ENCODE measurements at places on chromosomes 2 and 18. TPM values are rescaled to one million over a fixed set of nuclear protein-coding genes. Genes with fewer than 3 reads are reported as not detected.

ALPG gene
- total RNA-seq, result not detected

EMILIN1 gene
- 7.4 TPM for total RNA-seq

TFCP2L1 gene
- 5.9 TPM for total RNA-seq

TUBA4B gene
- not detected for total RNA-seq

GRCh38 chr2:29578084-29578598 lies 343.2 kb downstream of the ALK start:
- DNase-seq, result no peak

MLPH gene
- 27.3 TPM for total RNA-seq

CPS1 gene
- 3.8 TPM for total RNA-seq

- no peak for DNase-seq
Observed at GRCh38 chr18:11798271-11798670, 52.9 kb upstream of the CHMP1B start.

DNA sequence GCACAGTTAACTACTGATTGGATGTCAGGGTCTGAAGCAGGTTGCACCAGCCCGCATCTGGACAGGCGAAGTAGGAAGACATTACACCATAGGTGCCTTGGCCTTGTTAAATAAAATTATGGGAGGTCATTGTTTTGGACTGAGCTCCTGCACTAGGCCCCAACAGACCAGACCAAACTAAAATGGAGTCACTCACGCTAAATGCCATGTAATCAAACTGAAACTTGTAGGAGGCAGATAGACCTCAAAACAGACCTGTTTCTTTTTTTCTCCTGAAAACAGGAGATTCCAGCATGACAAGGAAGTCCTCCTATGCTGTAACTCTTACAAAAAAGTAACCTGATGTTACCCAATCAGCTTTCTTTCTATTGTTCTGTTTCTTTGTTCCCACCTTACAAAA lies 15.5 kb upstream of the NFU1 start:
- no peak for DNase-seq

Data from kidney epithelial cell (primary cell).